Endothelial cell of umbilical vein (primary cell): ENCODE measurements at places on chromosomes 1 and 21.

DNA sequence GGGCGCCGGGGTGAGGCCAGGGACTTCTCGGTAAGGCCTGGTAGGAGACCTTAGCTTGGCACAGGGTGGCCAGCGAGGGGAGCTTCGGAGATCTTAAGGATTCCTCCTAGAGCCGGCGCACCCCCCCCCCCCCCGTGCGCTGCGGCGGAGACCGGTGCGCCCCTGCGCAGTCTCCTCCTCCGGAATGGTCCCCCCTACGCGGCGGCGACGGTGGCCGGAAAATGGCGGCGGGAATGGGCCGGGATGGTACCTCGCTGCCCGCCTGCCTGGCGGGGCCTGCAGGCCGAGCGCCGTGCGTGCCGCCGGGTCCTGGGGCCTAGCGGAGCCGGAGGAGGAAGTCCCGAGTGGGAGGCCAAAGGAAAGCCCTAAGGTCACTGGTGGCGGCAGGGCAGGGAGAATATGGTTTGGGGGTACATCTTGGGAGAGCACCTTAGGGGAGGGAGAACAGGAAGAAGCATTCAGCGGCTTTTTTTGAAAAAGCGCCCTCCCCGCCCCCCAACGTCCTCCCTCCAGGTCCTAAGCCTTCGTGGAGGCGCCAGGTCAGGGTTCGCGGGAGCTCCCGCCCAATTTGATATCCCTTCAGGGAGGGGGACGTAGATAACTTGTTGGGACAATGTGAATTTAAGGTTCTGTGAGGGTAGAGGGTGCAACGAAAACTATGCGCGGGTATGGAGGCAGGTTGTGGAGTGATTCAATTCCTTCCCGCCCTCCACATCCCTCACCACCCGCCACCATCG, 429 bp downstream of the SRRM1 start:
- no peaks in the 10 kb centered on the region for H3K27me3 ChIP-seq
- DNase-seq = peak; percentile 17
- peak overlapping the region; percentile 81 for H3K4me3 ChIP-seq
- peaks cover 14% of the 10 kb centered on the region for H3K36me3 ChIP-seq
- H3K27ac ChIP-seq = peak overlapping the region; percentile 54

- no peaks in the 10 kb centered on the region for H3K36me3 ChIP-seq
- H3K4me3 ChIP-seq = no peak overlapping the region
- no peak overlapping the region for H3K27ac ChIP-seq
- H3K27me3 ChIP-seq = no peaks in the 10 kb centered on the region
- H3K4me1 ChIP-seq = no peaks in the 10 kb centered on the region
- DNase-seq = no peak
These were observed 602.8 kb downstream of the BRINP3 start for GRCh38 chr1:189874715-189875435.

DNA sequence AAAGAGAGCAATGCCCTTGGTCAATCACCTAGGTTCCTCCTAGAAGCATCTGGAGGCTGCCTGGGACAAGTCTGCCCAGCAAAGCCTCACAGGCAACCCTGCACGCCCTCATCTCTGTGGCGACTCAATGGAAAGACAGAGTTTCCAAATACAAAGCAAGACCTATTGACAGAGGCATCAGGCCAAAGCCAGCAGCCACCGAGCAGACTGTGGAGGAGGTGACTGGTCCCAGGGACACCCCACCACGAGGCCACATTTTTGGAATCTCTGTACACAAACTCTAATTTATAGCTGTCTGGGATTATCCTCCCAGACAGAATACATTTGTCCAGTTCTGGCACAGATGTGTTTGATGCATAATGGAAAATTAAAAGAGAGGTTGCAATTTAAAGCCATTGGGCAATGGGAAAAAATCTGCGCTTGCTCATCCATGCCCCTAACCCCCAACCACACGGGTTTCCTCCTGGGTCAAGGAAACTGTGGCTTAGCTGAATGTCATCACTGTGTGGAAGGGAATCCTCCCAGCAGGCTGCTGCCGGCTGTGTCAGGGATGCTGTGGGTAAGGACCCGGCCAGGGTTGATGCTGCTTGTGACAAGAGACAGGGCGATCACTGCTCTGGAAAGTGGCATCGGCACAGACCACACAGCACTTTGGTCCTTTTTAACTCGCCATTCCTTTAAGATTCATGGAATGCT, 14.3 kb downstream of the TSPAN2 start:
- no peaks in the 10 kb centered on the region for H3K36me3 ChIP-seq
- H3K4me3 ChIP-seq = no peak overlapping the region
- H3K27ac ChIP-seq = no peak overlapping the region
- H3K4me1 ChIP-seq = no peaks in the 10 kb centered on the region

DNA sequence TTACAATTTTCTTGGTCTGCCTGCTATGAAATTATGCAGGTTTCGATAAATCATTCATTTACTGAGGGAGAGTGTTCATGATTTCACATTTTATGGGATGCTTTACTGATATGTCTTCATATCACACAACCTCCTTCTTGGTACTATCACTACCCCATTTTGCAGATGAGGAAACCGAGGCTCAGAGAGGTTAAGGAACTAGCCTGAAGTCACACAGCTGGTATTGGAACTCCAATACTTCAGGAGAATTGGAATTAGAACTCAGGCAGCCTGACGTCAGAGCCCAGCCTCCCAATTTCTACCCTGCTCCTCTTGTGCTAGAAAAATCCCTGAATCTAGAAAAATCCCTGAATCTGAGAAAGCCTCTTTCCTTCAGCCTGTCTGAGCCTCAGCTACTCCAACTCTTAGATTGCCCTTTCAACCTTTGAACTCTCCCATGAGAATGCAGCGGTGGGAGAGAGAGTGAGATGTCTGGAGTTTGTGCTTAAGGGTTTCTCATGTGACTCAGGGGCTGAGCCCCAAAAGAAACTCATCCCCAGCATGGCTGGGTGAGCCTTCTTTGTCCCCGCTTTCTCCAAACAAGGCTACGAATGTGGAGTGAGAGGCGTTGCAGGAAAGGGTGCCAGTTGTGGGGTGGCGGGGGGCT, 50.8 kb upstream of the IFNLR1 start:
- H3K27ac ChIP-seq = no peak overlapping the region
- no peaks in the 10 kb centered on the region for H3K36me3 ChIP-seq
- H3K4me3 ChIP-seq = no peak overlapping the region
- no peak for DNase-seq
- H3K4me1 ChIP-seq = no peaks in the 10 kb centered on the region
- no peaks in the 10 kb centered on the region for H3K27me3 ChIP-seq

GRCh38 chr1:110696818-110697217, 22.1 kb upstream of the KCNA3 start:
- H3K36me3 ChIP-seq = no peaks in the 10 kb centered on the region
- H3K4me3 ChIP-seq = no peak overlapping the region
- H3K27me3 ChIP-seq = no peaks in the 10 kb centered on the region
- H3K27ac ChIP-seq = no peak overlapping the region
- no peak for DNase-seq
- no peaks in the 10 kb centered on the region for H3K4me1 ChIP-seq

DNA sequence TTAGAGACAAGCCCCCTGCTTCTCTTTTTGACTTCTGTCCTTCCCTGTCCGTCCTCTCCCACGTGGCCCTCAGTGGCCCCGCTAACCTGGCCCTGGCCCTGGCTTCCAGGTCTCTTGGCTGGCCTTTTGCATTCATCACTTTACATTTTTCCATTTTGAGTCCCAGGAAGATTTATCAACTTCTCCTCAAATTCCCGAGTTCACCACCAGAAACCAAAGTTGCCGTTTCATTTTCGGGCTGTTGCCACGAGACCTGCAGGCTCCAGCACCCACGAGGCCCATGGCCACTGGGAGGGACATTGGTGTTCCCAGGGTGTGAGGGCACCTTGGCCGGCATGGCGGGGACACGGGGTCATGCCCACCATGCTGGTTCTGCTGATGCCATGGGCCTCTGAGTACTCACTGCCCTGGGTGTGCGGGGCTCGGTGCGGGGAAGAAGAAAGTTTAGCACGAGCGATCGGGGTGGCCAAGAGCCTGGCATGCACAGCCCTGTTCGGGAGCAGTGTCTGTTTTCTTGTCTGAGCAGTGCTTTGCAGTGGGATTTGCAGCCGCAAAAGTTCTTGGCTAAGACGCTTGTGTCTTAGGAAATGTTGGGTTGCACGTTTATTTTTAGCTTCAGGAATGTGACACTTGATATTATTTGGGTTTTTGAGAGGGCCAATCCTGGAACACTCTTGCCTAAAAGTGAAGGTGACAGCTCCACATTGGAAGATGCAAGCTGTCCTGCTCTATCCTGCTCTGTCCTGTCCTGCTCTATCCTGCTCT, 40.4 kb upstream of the ADARB1 start:
- no peaks in the 10 kb centered on the region for H3K36me3 ChIP-seq
- no peak overlapping the region for H3K27ac ChIP-seq
- no peaks in the 10 kb centered on the region for H3K27me3 ChIP-seq
- no peak for DNase-seq
- no peaks in the 10 kb centered on the region for H3K4me1 ChIP-seq
- H3K4me3 ChIP-seq = no peak overlapping the region

DNA sequence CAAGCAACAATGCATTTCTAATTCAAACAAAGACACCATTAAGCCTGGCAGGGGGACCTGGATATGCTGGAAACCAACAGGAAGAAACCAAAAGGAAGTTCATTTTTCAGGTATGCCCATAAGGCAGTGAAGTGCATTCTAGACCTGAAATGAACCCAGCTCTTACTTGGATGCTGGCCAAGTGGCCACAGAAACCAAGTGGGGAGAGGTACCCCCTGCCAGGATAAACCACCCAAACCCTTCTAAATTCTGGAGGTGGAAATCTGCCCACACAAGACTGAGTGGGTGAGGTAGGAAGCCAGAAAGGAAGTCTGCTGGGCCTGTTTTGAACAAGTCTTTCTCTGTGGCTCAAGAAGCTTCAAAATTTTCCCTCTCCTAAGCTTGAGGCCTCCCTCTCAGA, 2.6 kb downstream of the CD5L start:
- H3K4me1 ChIP-seq = no peaks in the 10 kb centered on the region
- no peak overlapping the region for H3K4me3 ChIP-seq
- H3K36me3 ChIP-seq = no peaks in the 10 kb centered on the region

DNA sequence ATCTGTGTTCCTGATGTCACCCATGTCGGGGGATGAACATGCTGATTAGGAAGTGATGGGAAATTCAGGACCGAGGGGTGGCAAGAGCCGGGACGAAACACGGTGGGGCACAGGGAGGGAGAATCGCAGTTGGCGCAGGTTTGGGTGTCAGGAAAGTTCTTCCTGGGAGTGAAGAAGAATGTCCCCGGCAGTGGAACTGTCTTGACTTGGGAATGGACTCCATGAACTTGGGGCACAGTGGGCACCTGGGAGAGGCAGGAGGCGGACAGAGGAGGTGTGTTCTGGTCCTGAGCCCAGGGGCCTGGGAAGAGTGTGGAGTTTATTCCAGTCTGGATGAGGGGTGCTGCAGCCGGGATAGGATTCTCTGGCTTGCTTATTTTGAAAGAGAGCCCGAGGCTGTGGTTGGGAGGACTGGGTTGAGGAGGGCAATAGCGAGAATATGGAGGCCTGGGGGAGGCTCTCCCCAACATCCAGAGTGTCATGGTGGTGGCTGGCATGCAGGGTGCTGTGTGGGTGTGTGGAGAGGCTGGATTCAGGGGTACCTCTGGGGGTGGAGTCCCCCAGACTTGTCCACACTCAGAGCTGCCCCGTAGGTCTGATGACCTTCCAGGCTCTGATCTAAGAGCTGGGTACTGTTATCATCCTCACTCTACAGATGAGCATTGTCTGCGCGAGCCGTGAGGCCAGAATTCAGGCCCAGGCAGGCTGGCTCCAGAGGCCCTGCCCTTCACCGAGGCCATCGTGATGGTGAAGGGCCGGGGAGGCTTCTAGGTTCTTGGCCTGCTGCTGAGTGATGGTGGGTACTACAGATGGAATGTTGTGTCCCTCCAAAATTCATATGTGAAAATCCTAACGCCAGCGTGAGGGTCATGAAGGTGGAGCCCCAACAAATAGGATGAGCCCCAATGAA, 274.5 kb upstream of the C1orf174 start:
- no peaks in the 10 kb centered on the region for H3K4me1 ChIP-seq
- no peak overlapping the region for H3K27ac ChIP-seq
- no peak for DNase-seq
- no peak overlapping the region for H3K4me3 ChIP-seq
- H3K36me3 ChIP-seq = no peaks in the 10 kb centered on the region

DNA sequence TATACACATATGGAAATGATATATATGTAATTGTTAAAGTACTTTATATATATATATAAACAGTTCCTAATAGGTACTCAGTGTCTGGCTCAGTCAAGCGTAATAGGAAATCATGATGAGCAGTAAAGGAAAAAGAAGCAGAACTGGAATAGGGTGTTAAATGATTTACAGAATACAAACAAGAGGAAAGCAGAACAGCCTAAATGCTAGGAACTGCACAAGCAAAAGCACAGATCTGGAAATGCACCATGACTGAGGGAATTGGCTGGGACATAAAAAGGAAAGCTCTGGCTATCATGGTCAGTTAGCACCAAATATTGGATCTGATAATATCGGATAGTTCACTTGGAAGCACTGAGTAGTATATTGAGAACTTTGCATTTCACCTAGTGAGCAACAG, 51.8 kb downstream of the SLC44A5 start:
- no peak overlapping the region for H3K4me3 ChIP-seq
- H3K27me3 ChIP-seq = no peaks in the 10 kb centered on the region
- H3K27ac ChIP-seq = no peak overlapping the region
- DNase-seq = no peak
- H3K4me1 ChIP-seq = peaks cover 5% of the 10 kb centered on the region
- H3K36me3 ChIP-seq = no peaks in the 10 kb centered on the region

DNA sequence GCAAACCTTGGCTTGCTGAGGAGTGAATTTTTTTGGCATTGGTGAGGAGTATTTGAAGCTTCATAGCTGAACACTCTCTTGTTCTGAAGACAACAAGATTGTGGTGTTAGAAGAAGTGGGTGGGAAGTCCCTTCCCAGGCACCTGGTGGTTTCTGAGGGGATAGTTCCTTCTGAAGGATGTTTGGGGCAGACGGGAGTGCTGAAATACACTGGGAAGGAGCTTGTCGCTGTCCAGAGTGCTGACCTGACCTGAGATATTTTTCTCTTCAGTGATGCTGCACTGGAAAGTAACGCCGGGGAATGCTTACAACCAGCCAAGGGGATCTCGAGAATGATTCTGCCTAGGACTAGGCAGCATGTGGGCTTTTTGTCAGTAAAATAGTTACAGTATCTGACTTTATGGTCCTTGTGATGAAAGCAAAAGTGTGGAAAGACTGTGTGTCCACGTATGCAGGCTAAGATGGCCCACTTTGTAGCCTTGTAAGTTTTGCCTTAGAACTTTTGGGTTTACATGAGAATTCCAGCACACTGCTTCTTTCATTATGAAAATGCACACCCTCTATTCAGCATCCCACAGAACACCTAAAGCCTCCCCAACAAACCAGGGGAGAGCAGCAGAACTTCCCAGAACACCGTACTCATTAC, 33.1 kb upstream of the NFASC start:
- H3K4me3 ChIP-seq = no peak overlapping the region
- no peaks in the 10 kb centered on the region for H3K36me3 ChIP-seq
- peaks cover 3% of the 10 kb centered on the region for H3K27me3 ChIP-seq
- DNase-seq = peak; percentile 37

- DNase-seq = peak; percentile 90
- no peaks in the 10 kb centered on the region for H3K36me3 ChIP-seq
- H3K27ac ChIP-seq = peak overlapping the region; percentile 87
- no peaks in the 10 kb centered on the region for H3K27me3 ChIP-seq
- H3K4me3 ChIP-seq = peak overlapping the region; percentile 5
These were observed 126.9 kb downstream of the SETD4 start for GRCh38 chr21:35933466-35933865.

GRCh38 chr1:232271991-232272589, 357.8 kb downstream of the SIPA1L2 start:
- no peak overlapping the region for H3K27ac ChIP-seq
- H3K4me1 ChIP-seq = no peaks in the 10 kb centered on the region
- no peaks in the 10 kb centered on the region for H3K36me3 ChIP-seq
- no peaks in the 10 kb centered on the region for H3K27me3 ChIP-seq
- H3K4me3 ChIP-seq = no peak overlapping the region
- no peak for DNase-seq

- H3K4me3 ChIP-seq = no peak overlapping the region
- peaks cover 23% of the 10 kb centered on the region for H3K27me3 ChIP-seq
- DNase-seq = no peak
- no peaks in the 10 kb centered on the region for H3K4me1 ChIP-seq
These were observed 83.0 kb upstream of the ATF3 start for GRCh38 chr1:212525479-212526110.
